ENCODE measurements at places on chromosomes 12 and 14.

DNA sequence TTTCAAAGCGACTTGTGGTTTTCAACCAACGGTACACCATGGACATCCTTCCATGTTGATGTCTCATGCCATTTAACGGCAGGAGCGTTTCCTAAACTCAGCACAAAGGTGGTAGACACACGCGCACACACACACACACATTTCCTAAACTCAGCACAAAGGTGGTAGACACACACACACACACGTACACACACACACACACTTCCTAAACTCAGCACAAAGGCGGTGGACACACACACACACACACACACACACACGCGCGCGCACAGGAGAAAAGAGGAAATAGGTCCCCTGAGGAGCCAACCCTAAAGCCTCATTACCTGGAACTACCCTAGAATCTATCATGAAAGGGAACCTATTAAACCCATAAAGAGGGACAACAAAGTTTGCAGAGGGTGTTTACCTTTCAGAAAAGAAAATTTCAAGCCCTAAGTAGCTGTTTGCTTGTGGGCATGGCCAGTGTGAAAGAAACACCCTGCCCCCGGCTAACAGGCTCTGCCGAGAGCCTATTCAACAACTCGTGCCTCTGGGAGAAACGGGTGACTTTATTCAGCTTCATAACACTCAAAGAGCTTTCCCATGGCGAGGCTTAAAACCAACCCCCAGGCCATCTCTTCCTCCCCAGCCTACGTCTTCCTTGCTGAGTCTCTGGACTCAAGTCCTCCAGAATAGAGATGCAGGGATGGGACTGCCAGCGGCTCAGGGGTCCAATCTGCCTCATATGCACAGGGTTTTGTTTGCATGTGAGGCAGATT is 31.8 kb downstream of the SLC8B1 start:
- no peaks in the 10 kb centered on the region for H3K27me3 ChIP-seq
- peaks cover 34% of the 10 kb centered on the region for H3K4me1 ChIP-seq
- peak; percentile 40 for DNase-seq
- peak overlapping the region; percentile 44 for H3K4me3 ChIP-seq
- H3K36me3 ChIP-seq = peaks cover 8% of the 10 kb centered on the region
- peak overlapping the region; percentile 90 for H3K27ac ChIP-seq

DNA sequence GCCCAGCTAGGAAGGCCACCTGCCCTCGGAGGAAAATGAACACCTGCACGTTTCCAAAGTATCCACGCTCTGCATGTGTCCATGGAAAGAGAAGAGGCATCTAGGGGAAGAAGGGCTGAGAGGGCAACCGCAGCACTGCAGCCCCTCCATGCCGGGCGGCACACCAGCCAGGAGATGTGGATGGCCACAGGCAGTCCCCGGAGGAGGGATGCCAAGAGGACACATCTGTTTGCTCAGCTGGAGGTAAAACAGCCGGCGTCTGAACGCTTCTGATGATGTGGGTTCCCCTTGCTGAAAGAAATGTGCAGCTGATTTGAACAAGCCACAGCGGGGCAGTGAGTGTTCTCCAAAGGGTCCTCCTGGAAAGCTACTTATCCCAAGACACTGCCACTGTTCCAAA is 34.0 kb downstream of the CHGA start:
- no peak overlapping the region for H3K27ac ChIP-seq
- DNase-seq = no peak
- H3K4me3 ChIP-seq = no peak overlapping the region
- H3K4me1 ChIP-seq = peaks cover 2% of the 10 kb centered on the region
- H3K27me3 ChIP-seq = no peaks in the 10 kb centered on the region

- H3K27me3 ChIP-seq = no peaks in the 10 kb centered on the region
- no peak overlapping the region for H3K27ac ChIP-seq
- H3K36me3 ChIP-seq = no peaks in the 10 kb centered on the region
- no peaks in the 10 kb centered on the region for H3K4me1 ChIP-seq
Observed at GRCh38 chr14:52609445-52610044, 56.9 kb downstream of the GPR137C start.

- no peak for DNase-seq
- H3K36me3 ChIP-seq = no peaks in the 10 kb centered on the region
- H3K27ac ChIP-seq = no peak overlapping the region
Observed at GRCh38 chr14:65658202-65658601, 245.7 kb downstream of the FUT8 start.

DNA sequence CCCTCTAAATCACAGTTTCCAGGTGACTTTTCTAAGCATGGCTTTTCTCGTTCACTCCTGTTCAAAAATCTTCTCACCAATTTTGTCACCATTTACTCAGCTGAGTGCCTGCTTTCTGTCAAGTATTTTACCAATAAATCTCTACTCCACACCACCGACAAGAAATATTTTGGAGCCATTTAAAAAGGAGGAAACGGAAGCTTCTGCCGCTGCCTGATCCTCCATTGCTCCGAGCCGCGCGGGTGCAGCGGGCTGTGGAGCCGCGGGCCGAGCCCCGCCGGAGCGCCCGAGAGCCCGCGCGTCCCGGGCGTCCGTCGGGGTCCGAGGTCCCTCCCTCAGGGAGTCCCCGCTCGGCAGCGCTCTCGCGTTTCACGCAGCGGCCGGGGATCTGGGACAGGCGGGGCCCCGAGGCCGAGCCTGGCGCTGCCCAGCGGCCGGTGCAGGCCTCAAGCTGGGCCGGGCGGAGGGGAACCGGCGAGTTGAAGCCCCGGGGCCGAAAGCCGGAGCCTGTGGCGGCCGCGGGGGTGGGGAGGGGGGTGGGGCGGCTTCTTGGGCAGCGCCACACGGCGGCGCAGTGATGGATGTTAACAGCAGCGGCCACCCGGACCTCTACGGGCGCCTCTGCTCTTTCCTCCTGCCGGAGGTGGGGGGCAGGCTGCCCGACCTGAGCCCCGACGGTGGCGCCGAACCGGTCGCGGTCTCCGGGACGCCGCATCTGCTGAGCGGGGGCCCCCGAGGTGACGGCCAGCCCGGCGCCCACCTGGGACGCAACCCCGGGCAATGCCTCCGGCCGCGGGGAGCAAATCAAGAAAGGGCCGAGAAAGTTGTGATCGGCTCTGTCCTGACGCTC is 1.1 kb upstream of the HEBP1 start:
- H3K4me1 ChIP-seq = peaks cover 26% of the 10 kb centered on the region
- peak overlapping the region; percentile 96 for H3K27ac ChIP-seq
- DNase-seq = peak; percentile 53
- peak overlapping the region; percentile 90 for H3K4me3 ChIP-seq
- no peaks in the 10 kb centered on the region for H3K36me3 ChIP-seq

- H3K36me3 ChIP-seq = no peaks in the 10 kb centered on the region
- peaks cover 2% of the 10 kb centered on the region for H3K4me1 ChIP-seq
- no peak overlapping the region for H3K4me3 ChIP-seq
- no peak overlapping the region for H3K27ac ChIP-seq
- DNase-seq = no peak
- H3K27me3 ChIP-seq = peaks cover 20% of the 10 kb centered on the region
Observed at GRCh38 chr12:117092886-117093285, 6.3 kb downstream of the TESC start.

DNA sequence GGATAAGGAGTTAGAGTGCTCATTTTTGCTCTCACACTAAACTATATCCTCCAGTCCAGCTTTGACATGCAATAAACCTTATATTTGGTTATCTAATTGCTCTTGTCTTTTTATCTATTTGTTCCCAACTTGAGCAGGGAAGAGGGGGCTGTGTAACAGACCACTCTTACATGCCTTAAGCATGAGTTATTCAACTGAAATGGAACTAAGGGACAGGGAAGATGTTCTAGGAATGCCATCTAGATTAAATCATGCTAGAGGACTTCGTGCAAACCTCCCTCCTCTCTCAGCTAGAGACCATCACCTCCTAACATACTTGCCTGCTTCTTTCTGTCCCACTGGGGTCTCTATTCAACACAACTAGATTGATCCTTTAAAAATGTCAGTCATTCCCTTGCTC is 20.6 kb downstream of the SPX start:
- H3K36me3 ChIP-seq = no peaks in the 10 kb centered on the region
- no peak overlapping the region for H3K4me3 ChIP-seq
- no peak for DNase-seq
- H3K27ac ChIP-seq = no peak overlapping the region

GRCh38 chr14:63378444-63378843 is 59.7 kb upstream of the GPHB5 start:
- no peak overlapping the region for H3K27ac ChIP-seq
- no peak overlapping the region for H3K4me3 ChIP-seq
- no peak for DNase-seq
- H3K4me1 ChIP-seq = no peaks in the 10 kb centered on the region

GRCh38 chr14:23556700-23557440 is 799 bp downstream of the THTPA start:
- peak overlapping the region; percentile 95 for H3K4me3 ChIP-seq
- no peak for DNase-seq
- H3K27ac ChIP-seq = peak overlapping the region; percentile 98
- H3K36me3 ChIP-seq = peaks cover 5% of the 10 kb centered on the region

DNA sequence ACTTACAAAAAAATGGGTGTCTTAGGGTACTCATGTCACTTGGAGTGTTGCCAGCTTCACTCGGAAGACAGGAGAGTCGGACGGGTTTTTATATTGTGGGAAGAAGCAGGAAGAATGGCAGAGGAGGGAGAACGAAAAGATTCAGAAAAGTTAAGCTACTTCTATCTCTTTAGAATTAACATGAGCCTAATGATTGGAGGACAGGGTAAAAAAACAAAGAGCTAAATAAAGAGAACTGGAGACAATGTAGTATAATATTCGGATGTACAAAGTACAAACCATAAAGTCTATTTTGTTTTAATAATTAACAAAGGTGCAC is 43.9 kb downstream of the EFCAB11 start:
- H3K4me1 ChIP-seq = no peaks in the 10 kb centered on the region
- no peaks in the 10 kb centered on the region for H3K27me3 ChIP-seq
- DNase-seq = no peak
- H3K4me3 ChIP-seq = no peak overlapping the region
- H3K27ac ChIP-seq = no peak overlapping the region

DNA sequence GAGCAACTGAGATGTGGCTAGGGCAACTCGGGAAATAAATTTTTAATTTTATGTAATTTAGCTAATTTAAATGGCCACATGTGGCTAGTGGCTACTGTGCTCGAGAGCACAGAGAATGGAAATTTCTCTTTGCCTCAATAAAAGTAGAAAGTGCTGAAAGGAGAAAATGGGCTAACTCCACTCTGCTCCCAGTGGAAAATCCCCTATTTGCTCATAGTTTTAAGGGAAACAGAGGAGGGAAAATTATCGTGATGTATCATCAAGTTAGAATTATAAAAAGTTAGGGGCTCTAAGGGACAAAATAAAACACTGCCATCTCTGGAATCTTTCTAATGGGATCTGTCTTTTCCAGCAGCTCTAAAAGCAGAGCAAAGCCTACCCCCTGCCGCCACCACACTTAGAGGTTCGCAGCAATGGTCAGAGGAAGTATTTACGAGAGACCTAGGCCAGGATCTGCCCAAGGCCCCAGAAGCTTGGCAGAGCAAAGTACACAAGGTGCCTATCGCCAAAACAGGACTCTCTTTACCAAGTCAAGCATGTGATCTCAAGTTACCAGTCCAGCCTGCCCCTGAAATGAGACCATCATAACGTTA is 220.7 kb downstream of the PPM1H start:
- no peaks in the 10 kb centered on the region for H3K36me3 ChIP-seq
- no peak for DNase-seq
- peaks cover 6% of the 10 kb centered on the region for H3K27me3 ChIP-seq
- H3K4me1 ChIP-seq = no peaks in the 10 kb centered on the region
- H3K27ac ChIP-seq = no peak overlapping the region

DNA sequence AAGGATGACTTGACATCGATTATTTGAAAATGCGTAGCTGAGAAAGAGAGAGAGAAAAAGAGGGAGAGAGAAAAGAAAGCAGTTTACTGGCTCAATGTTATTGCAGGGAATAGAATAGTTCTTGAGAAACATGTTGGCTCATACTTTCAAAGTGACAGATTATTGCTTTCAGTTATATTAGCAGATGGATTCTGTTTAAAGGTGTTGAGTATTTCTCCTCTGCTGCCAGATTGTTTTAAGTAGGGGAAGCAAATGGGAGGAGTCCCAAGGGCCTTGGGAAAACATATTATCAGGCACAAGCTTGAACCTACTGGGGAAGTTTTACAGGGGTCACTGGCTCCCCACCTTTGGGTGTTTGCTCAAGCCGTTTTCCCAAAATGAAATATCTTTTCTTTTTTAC is 203.8 kb upstream of the SRRM4 start:
- DNase-seq = no peak
- H3K4me3 ChIP-seq = no peak overlapping the region
- no peaks in the 10 kb centered on the region for H3K4me1 ChIP-seq
- peaks cover 35% of the 10 kb centered on the region for H3K27me3 ChIP-seq
- no peak overlapping the region for H3K27ac ChIP-seq

DNA sequence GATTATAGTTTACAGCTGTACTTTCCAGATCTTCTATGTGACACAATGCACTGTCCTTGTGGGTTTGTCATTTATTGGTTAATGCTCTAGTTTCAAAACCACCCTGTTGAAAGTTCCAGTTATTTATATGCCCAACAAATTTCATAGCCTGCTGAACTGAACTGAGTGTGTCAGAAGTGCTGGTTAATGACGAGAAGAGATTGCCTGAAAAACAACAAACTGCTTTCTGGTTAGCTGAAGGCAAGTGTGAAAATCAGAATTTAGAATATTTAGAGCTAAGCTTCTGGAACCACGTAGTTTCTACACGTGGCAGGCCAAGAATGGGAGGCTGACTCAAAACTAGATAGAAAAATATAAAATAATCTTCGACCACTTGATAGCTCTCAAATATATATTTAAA is 19.1 kb upstream of the RIN3 start:
- no peak overlapping the region for H3K27ac ChIP-seq
- H3K4me3 ChIP-seq = no peak overlapping the region
- DNase-seq = no peak
- H3K36me3 ChIP-seq = peaks cover 6% of the 10 kb centered on the region
- H3K4me1 ChIP-seq = peaks cover 5% of the 10 kb centered on the region

GRCh38 chr14:56461276-56462275 is 118.0 kb upstream of the TMEM260 start:
- H3K4me1 ChIP-seq = no peaks in the 10 kb centered on the region
- peaks cover 11% of the 10 kb centered on the region for H3K27me3 ChIP-seq
- H3K27ac ChIP-seq = no peak overlapping the region
- no peaks in the 10 kb centered on the region for H3K36me3 ChIP-seq
- no peak for DNase-seq
- no peak overlapping the region for H3K4me3 ChIP-seq

GRCh38 chr12:24853588-24853987 is 95.3 kb downstream of the BCAT1 start:
- H3K27me3 ChIP-seq = no peaks in the 10 kb centered on the region
- no peaks in the 10 kb centered on the region for H3K36me3 ChIP-seq
- H3K27ac ChIP-seq = no peak overlapping the region
- H3K4me1 ChIP-seq = no peaks in the 10 kb centered on the region
- no peak overlapping the region for H3K4me3 ChIP-seq
- no peak for DNase-seq

GRCh38 chr12:94704452-94705306 is 54.3 kb upstream of the TMCC3 start:
- H3K4me3 ChIP-seq = peak overlapping the region; percentile 44
- H3K27me3 ChIP-seq = no peaks in the 10 kb centered on the region
- peaks cover 7% of the 10 kb centered on the region for H3K36me3 ChIP-seq
- H3K27ac ChIP-seq = no peak overlapping the region
- H3K4me1 ChIP-seq = peaks cover 53% of the 10 kb centered on the region
- DNase-seq = no peak

GRCh38 chr12:63419154-63419553 is 249.1 kb downstream of the DPY19L2 start:
- no peak overlapping the region for H3K27ac ChIP-seq
- H3K4me3 ChIP-seq = no peak overlapping the region
- H3K36me3 ChIP-seq = no peaks in the 10 kb centered on the region
- no peaks in the 10 kb centered on the region for H3K4me1 ChIP-seq
